ENCODE measurements at places on chromosomes 12 and 14. TPM values are rescaled to one million over a fixed set of nuclear protein-coding genes. Genes with fewer than 3 reads are reported as not detected.

OR6J1 gene
- 0.11 TPM for total RNA-seq

CD27 gene
- 2.0 TPM for total RNA-seq

RFC5 gene
- 8.7 TPM for total RNA-seq

DNA sequence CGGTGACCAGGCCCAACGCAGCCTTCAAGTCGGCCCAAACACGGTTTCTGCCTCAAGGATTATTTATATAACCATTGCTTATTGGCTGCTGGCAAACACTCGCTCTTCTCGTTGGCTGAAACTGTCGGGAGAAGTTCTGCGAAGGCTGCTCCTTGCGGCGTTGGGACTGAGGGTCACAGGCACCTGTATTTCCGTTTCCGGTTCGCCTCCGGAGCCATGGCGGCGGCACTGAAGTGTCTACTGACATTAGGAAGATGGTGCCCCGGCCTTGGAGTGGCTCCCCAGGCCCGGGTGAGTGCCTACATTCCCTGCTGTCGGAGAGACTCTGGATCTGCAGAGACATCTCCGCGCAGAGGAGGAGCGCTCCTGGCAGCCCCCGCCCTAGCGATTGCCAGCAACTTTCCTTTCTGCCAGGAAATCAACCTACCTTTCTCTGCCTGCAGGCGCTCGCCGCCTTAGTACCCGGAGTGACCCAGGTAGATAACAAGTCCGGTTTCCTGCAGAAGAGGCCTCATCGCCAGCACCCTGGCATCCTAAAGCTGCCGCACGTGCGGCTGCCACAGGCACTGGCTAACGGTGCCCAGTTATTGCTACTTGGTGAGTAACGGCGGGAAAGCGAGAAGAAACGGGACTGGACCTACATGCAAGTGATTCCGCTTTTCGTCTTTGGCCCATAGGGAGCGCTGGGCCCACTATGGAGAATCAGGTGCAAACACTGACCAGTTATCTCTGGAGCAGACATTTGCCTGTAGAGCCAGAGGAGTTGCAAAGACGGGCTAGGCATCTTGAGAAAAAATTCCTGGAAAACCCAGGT, at the start of gene METTL17:
TSS of gene METTL17 (plus strand) at position 194 of the 814 bp plus-strand sequence. CDS start at position 217, 23 bp downstream.
- H3K4me3 ChIP-seq = peak within 1 kb of the TSS; percentile 61
- H3K27me3 ChIP-seq = no peaks in the 10 kb centered on the region
- H3K27ac ChIP-seq = peak within 1 kb of the TSS; percentile 74
- H3K36me3 ChIP-seq = peaks cover 18% of the 10 kb centered on the region
- peaks cover 15% of the 10 kb centered on the region for H3K4me1 ChIP-seq
- peak; percentile 98 for DNase-seq

Measured in lung (tissue), 17 donors.